ENCODE measurements at places on chromosomes 3 and 15. TPM values are rescaled to one million over a fixed set of nuclear protein-coding genes. Genes with fewer than 3 reads are reported as not detected.
A peak's percentile ranks its signal among the peaks of the same experiment; 100 is the strongest.

DNA sequence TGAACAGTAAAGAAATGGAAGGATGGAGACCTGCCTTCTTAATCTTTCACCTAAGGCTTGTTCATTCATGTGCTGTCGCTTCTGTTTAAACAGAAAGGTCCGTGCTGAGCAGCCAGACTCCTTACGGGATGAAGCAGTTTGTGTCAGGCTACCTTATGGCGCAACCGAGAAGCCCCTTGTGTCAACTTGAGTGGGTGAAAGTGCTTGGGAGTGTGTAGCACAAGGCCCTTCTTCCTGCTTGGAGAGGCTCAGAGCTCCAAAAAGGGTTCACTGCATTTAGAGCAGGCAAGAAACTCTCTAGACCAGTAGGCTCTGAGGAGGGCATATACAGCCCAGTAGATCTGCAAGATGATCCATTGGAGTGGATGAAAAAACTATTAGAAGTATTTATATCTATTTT is 16.0 kb downstream of the CAPN3 start:
- no peak for DNase-seq

The OR4F6 gene
- polyA plus RNA-seq = not detected

The TMIE gene
- not detected for polyA plus RNA-seq

DNA sequence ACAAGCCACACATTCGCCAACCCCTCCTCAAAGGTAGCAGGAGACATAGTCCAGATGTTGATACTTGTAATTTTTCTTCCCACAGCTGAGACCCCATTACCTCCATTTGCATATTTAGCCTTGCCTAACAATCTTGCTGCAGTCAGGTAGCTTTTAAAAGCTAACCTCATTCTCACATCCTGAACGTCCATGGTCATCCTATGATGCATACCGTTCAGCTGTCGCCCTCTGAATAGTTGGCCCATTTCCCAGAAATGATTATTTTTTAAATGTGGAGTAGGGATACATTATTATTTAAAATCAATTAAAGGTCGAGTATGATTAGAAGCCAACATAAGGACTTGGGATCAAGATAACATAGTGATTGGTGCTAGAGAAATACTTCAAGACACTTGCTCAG is 165.0 kb downstream of the MEX3B start:
- DNase-seq = peak; percentile 17

DNA sequence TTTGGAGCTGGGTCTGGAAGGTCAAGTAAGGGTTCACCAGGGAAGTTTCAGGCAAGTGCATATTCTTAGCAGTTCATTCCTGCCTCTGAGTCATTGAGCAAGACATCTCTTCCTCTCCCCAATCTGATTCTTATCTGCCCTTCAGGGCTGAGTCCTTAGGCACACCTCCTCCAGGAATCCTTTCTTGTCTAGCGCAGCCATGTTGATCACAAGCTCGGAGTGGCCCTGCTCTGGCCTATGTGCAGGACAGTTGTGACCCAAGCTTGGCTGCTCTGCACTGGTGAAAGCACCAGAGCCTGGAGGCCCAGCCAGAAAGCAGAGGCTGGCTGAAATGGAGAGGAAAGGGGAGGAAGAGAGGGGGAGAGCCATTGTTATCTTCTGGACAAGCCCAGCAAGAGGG is 30.9 kb upstream of the MRPS22 start:
- peak; percentile 69 for DNase-seq

- DNase-seq = peak; percentile 85
Measured at GRCh38 chr3:16067837-16068471, 106.5 kb upstream of the GALNT15 start.

DNA sequence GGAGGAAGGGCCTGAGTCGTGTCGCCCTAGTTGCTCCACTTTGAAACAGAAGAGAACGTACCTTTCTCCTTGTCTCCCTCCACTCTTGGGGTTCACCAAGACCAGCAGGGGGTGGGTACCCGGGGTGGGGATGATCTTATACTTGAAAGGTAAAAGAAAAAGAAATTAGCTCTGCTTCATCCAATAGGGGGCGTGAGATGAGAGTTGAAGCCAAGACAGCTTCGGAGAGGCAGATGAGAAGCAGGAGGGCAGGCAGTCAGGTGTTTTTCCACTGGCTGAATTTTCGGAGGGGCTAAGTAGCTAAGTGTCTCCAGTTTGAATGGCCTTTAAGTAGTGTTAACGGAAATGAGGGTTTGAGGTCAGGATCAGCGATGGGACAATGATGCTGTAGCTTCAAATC is 100.4 kb downstream of the DGKG start:
- no peak for DNase-seq

The SPINT1 gene
- polyA plus RNA-seq = 112 TPM

The RAD54L2 gene
- polyA plus RNA-seq = 2.1 TPM

DNA sequence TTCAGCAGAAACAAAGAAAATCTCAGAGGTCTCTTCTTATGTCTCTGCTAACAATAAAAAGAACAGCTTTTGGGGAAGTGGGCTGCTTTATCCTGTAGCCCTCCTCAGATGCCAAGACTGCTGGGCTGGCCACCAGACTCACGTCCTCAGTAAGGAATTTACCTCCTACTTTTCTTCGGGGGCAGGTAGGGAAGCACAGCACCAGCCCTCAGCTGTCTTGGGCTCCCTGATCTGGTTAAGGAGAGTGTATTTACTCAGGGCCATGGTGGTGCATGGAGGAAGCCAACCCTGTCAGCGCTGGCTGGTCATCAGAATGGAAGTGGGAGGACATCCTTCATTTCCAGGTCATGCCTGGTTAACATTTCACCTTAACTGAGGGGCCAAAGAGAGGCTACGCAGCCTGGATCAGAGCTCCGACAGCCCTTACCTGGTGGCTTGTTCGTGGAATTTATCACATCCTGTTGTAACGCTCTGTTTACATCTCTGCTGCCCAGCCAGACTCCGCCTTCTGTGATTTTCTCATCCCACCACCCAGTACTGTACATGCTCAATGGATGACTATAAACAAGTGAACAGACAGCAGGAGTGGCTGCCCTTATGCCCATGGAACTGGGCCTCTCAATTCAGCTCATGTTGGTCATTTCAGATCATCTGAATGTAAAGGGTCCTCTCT is 108.3 kb downstream of the IGF2BP2 start:
- peak; percentile 72 for DNase-seq

GRCh38 chr15:65222891-65223290 is 11.6 kb upstream of the CILP start:
- DNase-seq = no peak

- DNase-seq = no peak
Measured at GRCh38 chr3:57292897-57293526, 527 bp upstream of the ASB14 start.

- DNase-seq = no peak
Measured at GRCh38 chr15:34049112-34049511, 10.1 kb upstream of the AVEN start.

DNA sequence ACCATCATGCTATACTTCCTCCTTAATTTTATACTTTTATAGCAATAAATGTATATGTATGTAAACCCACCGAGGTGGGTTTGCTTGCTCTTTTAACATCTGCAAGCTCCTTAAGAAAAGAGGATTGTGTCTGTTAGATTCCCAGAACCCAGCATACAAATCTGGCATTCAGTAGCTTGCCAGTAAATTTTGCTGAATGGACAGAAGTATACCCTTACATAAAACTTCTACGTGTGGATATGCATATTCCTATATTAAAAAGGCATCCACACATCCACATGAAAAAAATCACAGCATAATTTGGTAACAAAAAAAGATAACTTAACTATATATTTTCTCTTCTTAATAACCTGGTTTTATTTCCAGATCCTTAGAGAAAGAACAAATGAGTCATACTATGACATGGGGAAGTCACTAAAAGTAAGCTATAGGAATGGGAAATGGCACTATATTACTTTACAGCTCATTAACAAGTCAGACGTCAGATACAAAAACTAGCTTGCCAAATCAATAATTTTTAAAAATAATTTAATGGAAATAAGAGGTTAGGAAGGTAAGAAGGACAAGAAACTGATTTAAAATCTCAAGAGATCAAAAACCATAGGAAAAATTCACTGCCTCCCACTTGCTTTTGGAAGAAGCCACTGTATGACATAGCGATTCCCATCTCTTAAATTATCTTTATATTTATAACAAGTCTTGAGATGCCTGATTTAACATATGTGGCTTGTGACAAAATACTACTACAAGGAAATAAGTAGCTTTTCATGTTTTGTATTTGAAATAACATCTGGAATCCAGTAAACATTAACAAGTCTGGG is 68.7 kb downstream of the SUMF1 start:
- DNase-seq = no peak

DNA sequence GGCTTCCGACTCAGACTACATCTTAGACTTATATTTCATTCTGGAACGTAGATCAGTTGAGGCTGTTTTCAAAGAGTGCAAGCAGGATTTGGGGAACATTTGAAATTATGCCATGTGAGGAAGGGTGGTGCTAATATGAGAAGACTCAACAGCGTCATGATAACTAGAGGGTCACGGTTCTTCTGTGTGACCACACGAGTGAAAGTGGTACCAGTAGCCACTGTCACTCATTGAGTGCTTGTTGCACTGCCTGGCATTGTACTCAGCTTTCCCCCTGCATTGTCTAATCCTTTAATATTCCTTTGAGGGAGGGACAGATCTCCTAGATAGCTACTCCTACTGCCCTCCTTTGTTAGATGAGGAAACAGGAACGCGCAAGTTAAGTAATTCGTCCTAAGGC is 81.3 kb upstream of the PLXNA1 start:
- DNase-seq = no peak

The SHC4 gene
- polyA plus RNA-seq = 0.11 TPM
